ENCODE measurements at places on chromosomes 3 and 15.

- DNase-seq: no peak
These were observed 52.0 kb downstream of the OXNAD1 start for GRCh38 chr3:16316847-16317560.

DNA sequence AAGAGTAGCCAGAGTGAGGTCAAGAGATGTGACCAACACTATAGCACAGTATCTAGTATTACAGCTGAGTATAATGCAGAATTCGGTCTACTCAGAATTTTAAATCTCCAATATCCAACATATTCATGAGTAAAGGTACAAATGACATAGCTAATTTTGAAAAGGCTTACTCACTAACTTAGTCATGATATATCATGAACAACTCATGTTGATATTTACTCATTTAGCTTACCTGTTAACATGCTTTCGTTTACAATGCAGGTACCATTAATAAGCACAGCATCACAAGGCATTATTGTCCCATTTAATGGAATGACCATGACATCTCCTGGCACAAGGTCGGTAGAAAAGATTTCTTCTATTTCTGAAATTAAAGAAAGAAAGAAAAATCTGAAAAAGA lies 36.9 kb downstream of the ATP13A3 start:
- no peak for DNase-seq

- no peak for DNase-seq
These were observed 6.1 kb downstream of the PTX3 start for GRCh38 chr3:157442729-157443128.

- peak; percentile 58 for DNase-seq
These were observed 1077.4 kb downstream of the EPHA3 start for GRCh38 chr3:90184861-90185260.

GRCh38 chr3:24020036-24020691 lies 75.1 kb downstream of the NR1D2 start:
- DNase-seq: no peak

DNA sequence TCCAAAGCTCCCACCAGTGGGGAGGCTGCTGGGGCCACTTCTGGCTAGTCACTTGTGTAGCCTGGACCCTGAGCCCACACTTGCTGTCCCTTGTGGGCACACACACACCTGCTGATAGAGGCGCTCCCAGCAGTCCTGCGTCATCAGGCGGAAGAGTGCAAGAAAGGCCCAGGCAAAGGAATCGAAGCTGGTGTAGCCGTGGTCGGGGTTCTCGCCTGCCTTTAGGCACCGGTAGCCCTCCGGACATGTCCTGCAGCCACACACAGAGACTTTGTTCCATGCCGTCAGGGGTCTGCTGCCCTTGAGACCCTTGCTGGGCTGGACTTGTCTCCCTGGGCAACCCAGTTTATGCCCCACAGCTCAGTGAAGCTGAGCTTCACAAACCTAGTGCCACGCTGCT lies 42.9 kb downstream of the SCN5A start:
- no peak for DNase-seq

- no peak for DNase-seq
These were observed 103.7 kb upstream of the TPM1 start for GRCh38 chr15:62938825-62939224.

- DNase-seq: no peak
These were observed 26.0 kb upstream of the BUB1B start for GRCh38 chr15:40134885-40135284.

DNA sequence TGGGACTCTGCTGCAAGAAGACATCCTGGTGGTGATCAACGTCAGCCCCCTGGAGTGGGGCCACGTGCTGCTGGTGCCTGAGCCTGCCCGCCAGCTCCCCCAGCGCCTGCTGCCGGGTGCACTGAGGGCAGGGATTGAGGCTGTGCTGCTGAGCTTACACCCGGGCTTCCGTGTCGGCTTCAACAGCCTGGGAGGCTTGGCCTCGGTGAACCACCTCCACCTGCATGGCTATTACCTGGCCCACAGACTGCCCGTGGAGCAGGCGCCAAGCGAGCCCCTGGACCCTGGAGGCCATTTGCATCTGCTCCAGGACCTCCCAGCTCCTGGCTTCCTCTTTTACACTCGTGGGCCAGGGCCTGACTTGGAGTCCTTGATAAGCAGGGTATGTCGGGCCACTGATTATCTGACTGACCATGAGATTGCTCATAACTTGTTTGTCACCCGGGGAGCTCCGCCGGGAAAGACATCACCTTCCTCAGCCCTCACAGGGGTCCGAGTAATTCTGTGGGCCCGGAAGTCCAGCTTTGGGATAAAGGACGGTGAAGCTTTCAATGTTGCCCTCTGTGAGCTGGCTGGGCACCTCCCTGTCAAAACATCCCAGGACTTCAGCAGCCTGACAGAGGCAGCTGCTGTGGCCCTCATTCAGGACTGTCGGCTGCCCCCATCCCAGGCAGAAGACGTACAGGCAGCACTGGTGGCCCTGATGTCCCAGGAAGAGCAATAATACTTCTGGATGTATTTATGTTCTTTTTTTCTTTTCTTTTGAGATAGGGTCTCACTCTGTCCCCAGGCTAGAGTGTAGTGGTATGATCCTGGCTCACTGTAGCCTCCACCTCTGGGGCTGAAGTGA lies 7.6 kb downstream of the GDPGP1 start:
- no peak for DNase-seq

DNA sequence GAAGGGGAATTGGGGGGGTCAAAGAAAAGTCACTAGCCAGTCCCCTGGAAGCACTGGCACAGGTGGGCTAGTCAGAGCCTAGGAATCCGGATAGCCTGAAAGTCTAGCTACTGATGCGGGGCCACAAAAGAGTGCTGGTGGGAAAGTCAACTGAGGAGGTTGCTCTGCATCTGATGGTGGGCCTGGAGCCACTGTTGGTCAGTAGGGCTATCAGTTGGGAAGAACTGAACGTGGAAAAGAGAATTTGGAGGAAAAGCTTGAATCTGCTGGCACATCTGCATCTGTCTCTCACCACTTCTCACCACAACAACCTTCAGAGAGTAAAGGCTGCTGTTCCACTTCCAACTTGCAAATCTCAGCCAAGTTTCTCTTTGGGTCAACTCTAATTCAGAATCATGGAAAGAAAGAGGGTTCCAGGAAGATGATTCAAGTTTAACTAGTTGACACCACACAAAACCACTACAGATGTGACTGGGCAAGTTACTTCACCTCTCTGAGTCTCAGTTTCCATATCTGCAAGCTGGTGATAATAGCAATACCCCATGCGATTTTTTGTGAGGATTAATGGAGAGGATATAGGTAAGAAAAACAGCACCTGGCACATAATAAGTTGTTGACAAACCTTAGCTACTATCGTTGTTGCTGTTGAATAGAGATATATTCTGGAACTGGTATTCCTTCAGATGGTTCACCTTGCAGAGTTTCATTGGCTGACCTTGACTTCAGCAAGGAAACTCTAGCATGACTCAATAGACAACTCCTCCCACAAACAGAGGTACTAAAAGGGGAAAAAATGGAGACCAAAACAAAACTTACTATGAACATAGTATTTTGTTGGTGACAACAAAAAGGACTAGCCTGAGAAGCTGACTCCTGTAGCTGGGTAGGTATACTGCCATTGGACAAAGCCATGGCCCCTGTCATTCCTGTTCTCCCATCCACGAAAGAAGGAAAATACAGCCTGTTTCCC lies 280.2 kb upstream of the STT3B start:
- no peak for DNase-seq

- peak; percentile 20 for DNase-seq
These were observed 298.2 kb downstream of the UBE2E2 start for GRCh38 chr3:23501201-23501802.

DNA sequence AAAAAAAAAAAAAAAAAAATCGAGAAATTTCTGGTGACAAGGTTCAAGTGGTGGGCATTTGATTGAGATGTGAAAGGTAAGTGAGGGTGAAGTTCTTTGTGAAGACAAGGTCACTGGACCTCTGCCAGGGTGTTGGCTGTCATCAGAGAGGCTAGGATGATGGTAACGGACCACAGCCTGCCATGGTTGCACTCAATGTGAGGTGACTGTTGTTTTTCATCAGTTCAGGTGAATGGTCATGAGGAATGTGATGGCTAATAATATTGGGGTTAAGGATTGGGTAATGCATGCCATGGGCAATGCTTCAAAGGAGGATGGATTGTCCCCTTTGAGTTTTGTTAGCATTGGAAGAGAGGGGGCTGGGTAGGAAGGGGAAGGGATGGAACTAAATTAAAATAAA lies 4.3 kb upstream of the ALPK3 start:
- no peak for DNase-seq

- DNase-seq: no peak
These were observed 139.6 kb downstream of the RBPMS2 start for GRCh38 chr15:64635499-64636495.

GRCh38 chr3:118564800-118565199 lies 469.8 kb downstream of the IGSF11 start:
- no peak for DNase-seq

DNA sequence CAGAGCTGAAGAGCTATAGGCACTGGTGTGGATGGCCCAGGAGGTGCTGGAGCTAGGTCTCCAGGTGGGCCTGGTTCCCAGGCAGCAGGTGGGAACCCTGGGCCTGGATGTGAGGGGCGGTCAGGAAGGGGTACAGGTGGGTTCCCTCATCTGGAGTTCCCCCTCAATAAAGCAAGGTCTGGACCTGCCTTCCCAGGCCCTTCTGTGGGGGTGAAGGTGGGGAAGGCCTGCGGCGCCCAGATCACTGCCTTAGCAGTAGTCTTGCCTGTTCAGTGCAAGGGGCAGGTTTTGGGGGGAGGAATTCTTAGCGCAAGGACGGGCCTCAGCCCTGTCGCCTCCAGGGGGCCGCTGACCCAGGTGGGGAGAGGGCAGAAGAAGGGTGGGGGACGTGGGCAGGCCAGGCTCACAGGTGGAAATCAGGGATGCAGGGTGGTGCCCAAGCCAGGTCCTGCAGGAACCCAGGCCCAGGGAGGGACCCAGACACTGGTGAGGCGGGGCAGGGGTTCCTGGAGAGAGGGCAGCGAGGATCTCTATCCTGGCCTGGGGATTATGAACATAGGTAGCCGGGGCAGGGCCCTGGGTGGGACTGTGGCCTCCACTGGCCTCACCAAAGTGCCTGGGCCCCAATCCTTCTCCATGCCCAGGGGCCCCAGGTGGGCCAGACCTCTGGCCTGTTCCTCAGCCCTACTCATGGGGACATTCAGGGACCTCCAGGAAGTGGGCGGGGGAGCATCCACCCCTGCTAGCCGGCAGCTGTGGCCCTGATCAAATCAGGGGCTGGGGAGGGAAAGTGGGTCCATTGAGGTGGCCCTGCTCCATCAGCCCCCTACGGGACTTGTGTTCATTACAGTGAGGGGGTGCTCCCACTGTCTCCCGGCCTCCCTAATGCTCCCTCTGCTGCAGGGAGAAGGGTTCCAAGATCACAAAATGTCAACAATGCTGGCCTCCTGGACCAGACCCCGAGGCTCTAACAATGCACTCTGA lies 25.3 kb downstream of the HDAC11 start:
- no peak for DNase-seq

DNA sequence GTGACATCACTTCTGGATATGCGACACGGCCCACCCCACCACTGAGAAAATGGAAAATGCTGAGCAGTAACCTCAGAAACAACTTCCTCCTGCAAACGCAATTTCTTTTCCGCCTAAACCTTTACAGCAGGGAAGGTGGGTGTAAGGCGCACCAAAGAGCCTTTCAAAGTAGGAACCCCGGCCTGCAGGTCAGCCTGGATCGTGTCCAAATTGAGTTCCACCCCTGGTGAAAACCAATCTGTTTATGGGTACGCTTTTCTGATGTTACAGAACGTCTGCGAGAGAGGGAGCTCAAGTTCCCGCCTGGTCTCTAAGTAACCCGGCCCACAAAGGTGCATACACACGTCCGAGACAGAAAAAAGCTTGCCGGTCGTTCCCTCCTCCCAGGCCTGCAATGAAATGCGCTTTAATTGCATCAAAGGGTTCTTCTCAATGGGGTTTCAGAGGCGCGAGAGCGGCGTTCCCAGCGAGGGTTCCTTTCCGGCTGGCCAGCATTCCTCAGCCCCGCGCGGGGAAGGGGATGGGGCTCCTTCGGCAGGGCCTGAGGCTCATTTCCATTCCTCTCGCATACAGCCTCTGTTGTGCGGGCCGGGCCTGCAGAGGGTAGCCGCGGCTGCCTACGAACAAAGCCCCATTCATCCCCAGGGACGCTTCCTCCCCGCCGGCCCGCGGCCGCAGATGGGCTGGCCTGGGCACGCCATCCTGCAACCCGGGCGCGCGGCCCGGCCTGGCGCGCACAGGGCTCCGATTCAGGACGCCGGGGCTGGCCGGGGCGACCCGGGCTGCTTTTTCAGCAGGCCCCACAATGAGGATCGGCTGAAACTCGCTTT lies 138.1 kb downstream of the TMCO5A start:
- peak; percentile 65 for DNase-seq

- no peak for DNase-seq
These were observed 1.6 kb upstream of the PCSK6 start for GRCh38 chr15:101490922-101491733.

GRCh38 chr15:50231761-50232160 lies 33.8 kb downstream of the HDC start:
- DNase-seq: no peak

DNA sequence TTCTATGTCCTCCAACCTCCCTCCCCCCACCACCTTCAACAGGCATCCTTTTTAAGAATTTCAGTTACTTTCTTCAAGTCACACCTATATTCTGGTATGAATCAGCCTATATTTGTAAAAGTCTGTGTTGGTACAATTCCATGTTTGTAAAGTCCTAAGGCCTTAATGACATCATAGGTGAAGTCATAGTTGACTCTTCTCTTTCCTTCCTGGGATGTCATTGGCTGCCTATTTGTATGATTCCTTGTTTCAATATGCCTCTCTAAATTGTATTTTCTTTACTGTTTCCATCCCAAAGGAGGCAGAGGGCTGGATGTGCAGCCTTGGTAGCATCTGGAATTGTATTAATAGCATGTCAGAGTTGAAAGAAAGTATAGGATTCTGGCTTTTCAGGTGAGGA lies 56.5 kb downstream of the ADAMTSL3 start:
- no peak for DNase-seq

DNA sequence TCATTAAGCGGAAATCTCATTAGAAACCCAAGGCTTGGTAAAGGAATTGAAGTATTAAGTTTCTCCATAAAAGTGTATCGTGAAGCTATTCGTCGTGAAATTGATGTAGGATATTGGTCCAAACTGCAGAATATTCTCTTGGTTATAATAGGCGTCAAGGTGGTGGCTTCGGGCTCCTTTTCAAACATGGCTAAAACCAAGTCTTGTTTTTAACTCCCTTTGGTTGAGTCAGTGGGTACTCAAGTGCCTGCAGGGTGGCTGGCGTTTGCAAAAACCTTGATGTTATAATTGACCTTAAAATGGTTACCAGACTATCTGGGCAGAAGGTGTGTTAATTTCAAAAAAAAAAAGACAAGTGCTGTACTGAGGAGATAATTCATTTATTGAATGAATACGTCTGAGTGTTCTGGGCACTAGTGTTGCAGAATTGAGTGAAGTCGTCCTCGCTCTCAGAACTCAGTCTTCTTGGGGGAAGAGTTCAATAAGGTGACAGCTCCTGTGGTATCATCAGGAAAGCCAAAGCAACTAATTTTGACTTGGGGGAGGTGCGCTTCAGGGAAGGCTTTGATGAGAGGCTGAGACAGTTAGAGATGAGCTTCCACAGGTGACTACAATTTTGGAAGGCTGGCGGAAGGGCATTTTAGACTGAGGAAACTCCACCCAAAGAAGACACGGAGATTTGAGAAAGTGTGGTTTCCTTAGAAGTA lies 1.5 kb downstream of the UBE2Q2 start:
- DNase-seq: no peak
